ENCODE measurements at places on chromosomes 1 and 21.

- DNase-seq = no peak
Measured at GRCh38 chr1:145729196-145729595, 9.9 kb downstream of the CD160 start.

GRCh38 chr1:37338658-37339057 lies 135.7 kb upstream of the ZC3H12A start:
- DNase-seq = no peak

GRCh38 chr1:165847486-165847885 lies 20.1 kb downstream of the UCK2 start:
- DNase-seq = no peak

DNA sequence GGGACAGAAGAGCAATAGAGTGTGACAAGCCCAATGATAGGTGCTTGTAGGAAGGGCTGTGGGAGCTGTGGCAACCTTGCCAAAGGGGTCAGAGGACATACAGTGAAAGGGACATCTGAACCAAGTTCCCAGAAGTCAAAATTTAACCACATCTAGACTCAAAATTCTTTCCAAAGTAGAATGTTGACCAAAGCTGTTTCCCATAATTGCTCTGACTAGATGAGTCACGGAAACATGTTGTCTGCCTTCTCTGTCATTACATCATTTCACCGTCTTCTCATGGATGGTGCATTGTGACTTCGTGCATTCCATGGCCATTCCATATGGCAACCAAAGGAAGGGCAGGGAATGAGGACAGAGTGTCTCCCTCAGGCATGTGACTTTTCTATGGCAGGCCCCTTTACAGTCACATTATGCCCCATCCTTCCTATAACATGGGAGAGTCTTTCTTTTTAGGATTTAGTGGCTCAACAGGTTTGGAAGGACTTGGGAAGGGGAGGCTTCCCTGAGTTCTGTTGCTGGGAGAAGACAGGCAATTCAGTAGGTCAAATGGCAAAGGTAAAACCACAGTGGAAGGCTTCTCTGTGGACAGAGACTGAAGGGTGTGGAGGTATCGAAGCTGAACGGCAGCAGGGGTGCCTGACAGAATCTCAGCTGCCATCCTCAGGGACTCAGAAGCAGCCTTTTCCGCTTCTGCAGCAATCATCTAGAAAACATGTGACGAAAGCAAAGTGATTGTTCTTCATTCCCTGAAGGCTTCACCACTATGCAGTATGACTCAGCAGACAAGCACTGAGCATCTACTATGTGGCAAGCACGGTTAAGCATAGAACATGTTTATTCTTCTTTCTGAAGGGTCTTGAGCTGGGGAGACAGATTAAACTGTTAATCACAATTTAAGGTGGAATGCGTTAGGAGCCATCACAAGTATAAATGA lies 24.7 kb downstream of the NPHS2 start:
- DNase-seq = no peak

- no peak for DNase-seq
Measured at GRCh38 chr1:213104604-213105003, 53.6 kb downstream of the RPS6KC1 start.

DNA sequence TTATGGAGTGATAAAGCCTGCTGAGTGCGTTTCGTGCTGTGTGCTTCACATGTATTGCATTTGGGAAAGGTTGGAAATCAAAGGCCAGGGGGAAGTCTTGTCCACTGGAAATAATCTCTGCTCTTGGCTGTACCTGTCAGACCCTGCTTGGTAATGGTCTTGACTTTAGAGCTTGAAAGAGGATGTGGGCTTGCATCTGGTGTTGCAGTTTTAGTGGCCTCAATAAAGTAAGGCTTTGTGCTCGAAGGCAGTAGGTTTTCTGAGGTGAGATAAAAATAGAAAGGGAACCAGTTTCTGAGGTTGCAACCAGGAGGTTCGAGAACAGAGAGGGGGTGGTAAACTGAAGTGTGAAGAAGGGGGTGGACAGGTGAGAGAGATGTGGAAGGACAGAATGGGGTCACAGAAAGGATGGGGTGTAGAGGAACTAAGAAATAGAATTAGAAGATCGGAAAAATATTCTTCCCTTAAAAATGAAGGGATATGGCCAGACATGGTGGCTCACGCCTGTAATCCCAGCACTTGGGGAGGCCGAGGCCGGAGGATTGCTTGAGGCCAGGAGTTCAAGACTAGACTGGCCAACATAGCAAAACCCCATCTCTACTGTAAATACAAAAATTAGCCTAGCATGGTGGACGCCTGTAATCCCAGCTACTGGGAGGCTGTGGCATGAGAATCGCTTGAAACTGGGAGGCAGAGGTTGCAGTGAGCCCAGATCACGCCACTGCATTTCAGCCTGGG lies 1.5 kb downstream of the S100PBP start:
- DNase-seq = no peak

DNA sequence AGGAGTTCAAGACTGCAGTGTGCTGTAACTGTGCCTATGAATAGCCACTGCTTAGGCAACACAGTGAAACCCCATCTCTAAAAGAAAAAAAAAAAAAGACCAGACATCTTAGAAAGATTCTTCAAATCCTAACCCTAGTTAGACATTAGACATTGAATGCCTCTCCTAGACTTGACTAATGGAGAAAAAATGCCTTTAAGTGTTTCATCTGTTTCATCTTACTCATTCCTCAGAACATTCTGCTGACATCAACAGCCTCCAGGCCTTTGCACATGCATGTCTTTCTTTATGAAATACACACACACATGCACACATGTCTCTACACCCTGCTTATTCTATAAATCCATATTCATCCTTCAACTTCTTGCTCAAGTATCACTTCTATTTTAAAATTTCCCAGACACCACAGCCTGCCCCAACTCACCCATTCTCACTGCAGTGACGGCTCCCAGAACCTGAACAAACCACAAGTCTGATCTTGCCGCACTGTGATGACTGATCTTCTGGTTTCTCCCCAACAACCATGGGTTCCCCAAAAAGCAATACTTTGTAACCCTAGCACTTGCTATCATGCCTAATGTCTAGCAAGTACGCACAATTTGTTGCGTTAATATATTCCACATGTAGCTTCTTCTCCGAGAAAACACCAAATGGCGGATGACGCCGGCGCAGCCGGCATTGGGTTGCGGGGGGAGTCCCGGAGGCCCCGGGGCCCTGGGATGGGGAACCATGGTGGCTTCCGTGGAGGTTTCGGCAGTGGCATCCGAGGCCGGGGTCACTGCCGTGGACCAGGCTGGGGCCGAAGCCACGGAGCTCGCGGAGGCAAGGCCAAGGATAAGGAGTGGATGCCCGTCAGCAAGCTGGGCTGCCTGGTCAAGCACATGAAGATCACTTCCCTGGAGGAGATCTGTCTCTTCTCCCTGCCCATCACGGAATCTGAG lies 37.4 kb downstream of the LRRC52 start:
- no peak for DNase-seq

- DNase-seq = no peak
Measured at GRCh38 chr1:164841702-164842465, 282.9 kb downstream of the PBX1 start.

DNA sequence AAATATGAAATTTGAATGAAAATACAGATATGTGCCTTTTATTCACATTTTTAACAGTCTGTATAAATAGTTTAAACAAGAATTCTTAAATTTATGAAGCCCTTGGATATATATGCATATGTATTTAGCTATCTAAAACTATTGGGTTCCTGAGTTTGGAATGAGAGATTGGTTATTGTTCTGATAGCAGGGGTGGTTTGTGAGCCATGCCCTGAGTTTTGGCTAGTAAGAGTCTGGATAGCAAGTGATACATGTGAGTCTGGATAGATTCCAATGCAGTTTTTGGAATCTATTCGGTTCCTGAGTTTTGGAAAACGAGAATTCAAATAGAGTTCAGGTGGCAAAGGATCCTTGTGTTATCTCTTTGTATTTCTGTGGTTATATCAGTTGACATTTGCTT lies 2.8 kb downstream of the MAN1A2 start:
- DNase-seq = no peak

DNA sequence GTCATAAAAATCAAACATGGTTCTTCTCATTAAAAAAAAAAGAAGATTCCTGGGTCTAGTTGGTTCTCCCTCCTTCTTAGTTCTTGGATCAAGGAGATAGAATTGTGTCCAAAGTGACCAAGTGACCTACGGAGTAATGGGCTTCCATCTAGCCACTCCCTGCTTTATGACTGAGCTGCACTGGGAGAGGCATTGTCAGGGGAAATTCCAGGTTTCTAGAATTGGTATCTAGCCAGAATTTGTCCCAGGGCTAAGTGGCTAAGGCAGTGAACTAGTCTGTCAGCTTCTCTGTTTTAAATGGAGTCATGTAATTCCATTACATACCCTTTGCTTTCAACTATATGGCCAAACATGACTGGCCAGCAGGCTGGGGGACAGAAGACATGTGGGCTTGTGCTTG lies 40.1 kb upstream of the ERG start:
- DNase-seq = no peak

- no peak for DNase-seq
Measured at GRCh38 chr1:78210175-78210574, 164.4 kb downstream of the GIPC2 start.
